ENCODE measurements at places on chromosomes 13 and 19.

DNA sequence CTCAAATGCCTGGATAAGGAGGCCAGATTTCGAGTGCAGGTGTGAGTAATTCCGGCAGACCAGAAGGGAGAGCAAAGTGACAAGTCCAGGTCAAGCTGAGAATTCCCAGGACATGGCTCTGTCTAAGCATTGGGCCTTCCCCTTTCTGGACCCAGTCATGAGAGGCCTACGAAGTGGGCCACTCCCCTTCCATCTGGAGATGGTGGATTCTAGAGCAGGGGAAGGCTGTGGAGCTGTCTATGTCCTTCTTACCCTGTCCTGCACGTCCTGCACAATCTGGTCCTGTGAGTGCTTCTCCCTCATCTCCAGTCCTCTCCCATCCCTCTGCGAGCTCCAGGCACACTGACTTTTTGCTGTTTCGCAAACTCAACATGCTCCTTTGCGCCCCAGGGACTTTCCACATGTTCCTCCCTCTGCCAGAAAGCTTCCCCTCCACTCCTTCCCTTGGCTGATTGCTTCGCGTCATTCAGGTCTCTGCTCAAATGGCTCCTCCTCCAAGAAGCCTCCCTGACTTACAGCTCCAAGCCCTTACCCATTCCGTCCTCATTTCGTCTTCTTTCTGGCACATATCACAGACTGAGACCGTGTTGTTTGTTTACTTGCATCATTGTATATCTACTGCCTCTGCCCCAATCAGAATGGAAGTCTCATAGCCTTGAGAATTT, 193.2 kb downstream of the URI1 start:
- DNase-seq = no peak

DNA sequence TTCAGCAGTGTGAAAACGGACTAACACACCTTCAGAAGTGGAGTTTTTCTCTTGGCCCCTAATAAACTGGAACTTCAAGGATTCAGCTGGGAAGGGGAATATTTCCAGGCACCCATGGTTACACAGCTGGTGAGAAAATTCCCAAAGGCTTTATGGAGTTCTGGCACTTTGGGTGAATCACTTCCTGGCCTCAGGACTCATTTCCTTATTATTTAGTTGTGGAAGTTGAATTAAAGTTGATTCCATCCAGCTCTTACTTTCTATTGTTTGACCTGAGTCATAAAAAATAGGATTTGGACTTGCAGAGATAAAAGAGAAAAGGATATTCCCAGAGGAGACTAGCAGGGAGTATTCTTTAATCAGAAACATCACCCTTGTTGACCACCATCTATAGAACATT, 882.1 kb downstream of the UQCRFS1 start:
- DNase-seq = no peak

- DNase-seq = no peak
Measured at GRCh38 chr13:76754414-76754813, 131.8 kb downstream of the KCTD12 start.

DNA sequence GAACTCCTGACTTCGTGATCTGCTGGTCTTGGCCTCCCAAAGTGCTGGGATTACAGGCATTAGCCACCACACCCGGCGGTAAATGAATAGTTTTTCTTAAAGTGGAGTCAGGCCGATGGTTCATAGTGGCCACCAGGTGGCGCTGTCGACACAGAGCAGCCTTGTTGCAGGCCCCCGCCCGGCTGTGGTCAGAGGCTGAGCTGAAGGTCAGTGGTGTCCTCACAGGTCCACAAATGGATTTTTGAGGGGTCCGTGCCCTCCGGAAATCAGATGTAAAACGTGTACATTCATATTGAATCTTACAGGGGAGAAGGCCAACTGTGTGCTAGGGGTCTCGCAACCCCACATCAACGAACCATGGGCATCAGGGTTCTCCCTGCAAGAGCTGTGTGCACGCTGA, 13.4 kb upstream of the WDR18 start:
- no peak for DNase-seq

DNA sequence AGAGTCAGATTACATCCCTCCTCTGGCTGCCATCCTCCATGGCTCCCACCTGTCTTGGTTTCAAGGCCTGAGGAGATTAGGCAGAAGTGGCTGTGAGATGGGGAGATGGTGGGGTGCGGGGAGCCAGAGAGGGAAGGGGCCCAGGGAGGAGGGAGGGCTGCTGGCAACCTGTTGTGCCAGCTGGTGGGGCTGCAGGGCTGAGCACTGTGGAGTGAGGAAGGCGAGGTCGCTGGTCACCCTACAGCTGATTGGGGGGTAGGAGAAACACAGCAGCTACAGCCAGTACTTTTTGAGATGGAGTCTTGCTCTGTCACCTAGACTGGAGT, 48.3 kb downstream of the CD320 start:
- no peak for DNase-seq

DNA sequence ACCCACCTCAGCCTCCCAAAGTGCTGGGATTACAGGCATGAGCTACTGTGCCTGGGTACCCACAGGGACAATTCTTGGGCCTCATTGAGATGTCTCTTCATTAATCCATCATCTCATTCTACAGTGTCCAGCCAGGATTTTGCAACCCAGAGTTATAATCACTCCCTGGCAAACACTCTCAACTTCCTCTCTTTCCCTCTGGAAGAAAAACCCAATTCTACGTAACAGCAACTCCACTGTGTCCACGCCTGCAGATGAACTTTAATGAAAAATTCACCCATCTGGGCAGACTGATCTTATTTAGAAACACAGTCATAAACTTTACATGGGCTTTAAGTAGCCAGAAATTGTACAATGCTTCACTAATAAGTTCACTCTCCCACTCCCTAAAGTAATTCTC, 90.1 kb upstream of the ABCC4 start:
- DNase-seq = no peak

DNA sequence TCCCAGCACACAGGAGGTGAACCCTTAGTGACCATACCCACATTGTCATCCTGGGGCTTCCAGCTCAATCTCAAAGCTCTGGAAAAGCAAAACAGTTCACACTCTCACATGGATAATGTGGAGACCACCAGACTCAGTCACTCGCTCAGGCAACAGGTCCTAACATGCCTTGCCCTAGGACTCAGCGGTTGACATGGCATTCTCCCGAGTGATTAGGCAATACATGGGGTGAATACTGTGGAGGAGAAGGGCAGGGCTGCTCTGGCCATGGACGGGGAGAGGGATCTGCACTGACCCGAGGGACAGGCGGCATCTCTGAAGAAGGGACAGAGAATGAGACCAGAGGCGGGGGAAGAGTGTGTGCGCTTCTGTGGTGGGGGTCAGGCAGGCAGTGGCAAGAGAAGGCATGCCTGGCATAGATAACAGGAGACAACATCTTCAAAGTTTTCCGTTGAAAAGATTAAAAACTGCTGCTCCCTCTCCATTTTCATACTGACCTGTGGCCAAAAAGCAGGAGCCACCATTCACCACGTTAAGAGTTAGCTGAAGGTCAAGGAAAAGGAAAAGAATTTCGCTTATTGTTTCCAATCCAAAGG, 44.5 kb upstream of the EPHX3 start:
- no peak for DNase-seq

- no peak for DNase-seq
Measured at GRCh38 chr13:99391781-99392469, 84.7 kb upstream of the GPR183 start.

DNA sequence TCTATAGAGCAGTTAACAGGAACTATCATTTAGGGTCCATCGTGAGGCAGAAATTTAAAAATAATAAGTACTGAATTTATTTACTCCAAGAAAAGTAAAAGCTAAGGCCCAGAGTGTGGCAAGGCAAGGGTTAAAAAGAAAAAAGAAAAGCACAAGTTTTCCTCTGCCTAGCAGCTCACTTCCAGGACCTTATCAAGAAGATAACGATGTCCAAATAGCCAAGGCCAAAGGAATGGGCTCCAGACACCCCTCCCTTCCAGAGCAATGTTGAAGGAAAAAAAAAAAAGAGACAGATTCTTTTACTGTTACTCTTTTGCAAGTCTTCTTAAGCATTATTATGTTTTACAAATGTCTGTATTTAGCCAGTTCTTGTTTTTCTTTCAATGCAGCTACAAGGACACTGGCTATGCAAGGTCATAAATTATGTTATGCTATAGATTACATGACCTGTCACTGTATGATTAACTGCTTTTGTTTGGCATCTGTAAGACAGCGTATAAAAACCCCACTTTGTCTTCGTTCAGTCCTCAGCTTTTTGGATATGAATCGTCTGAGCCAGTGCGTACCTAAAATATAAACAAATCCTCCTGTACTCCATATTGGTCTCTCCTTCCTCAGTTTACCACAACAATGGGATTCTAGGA, 2.9 kb upstream of the ZNF700 start:
- no peak for DNase-seq

DNA sequence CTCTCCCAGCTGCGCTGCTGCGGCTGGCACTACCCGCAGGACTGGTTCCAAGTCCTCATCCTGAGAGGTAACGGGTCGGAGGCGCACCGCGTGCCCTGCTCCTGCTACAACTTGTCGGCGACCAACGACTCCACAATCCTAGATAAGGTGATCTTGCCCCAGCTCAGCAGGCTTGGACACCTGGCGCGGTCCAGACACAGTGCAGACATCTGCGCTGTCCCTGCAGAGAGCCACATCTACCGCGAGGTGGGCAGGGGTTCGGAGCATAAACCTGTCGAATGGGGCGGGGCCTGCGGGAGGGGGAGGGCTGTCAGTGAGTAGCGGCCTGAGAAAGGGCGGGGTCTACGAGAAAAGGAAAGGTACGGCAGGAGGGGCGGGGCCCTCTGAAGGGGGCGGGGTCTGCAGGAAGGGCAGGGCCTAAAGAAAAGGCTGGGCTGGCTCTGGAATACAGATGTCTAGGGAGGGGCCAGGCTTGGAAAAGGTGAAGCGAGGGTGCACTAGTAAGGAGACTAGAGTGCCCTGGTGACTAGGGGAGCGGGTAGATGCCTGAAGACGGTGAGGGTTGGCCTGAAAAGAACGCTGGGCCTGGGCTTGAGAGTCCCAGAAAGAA, 3.6 kb downstream of the CD37 start:
- peak; percentile 30 for DNase-seq

DNA sequence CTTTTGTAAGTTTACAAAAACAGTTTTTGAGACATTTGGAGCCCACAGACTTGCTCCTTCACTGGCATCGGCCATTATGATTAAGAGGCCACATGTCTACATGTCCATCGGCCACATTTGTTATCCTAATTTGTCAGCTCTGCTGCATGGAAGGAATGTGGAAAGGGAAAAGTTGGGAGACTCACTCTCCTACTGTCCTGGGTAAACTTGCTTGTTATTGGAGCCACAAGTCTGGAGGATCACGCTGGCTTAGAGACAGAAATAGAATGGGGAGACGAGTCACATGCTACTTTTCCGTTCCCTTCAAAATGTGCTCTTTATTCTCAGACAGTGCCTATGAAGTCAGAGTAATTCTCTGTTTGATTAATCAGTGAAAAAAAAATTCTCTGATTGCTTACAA, 741.2 kb upstream of the PCDH9 start:
- DNase-seq = no peak

- no peak for DNase-seq
Measured at GRCh38 chr19:3360421-3361383, 5.7 kb upstream of the NFIC start.

GRCh38 chr13:109968876-109969577, 182.6 kb upstream of the IRS2 start:
- no peak for DNase-seq

DNA sequence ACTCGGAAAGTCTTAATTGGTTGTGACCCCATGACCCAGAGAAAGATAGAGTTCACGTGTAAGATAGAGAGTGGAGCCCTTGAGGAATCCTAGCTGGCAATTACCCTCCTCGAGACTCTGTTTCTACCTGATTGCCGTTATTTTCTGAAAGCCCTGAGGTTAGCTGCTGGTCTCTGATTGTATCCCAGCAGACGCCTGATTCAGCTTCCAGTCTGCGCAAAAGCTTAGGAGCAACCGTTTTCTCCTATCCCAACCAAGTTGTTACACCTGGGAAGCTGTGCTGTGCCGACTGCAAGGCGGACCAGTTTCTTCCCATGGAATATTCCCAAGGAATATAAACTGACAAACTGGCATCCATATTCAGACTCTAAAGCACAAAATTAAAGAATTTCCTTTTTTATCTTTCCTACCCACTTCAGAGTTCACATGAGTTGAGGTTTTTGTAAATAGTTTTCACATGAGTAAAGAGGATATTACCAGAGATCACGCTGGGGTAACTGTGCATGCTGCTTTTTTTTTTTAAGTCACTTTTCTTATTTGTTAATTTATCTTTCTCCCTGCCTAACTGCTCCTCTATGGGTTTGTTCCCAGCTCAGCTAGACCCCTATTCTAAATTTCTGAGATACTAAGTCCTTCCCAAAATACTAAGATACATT, 1.5 kb upstream of the TRPC4 start:
- DNase-seq = no peak

DNA sequence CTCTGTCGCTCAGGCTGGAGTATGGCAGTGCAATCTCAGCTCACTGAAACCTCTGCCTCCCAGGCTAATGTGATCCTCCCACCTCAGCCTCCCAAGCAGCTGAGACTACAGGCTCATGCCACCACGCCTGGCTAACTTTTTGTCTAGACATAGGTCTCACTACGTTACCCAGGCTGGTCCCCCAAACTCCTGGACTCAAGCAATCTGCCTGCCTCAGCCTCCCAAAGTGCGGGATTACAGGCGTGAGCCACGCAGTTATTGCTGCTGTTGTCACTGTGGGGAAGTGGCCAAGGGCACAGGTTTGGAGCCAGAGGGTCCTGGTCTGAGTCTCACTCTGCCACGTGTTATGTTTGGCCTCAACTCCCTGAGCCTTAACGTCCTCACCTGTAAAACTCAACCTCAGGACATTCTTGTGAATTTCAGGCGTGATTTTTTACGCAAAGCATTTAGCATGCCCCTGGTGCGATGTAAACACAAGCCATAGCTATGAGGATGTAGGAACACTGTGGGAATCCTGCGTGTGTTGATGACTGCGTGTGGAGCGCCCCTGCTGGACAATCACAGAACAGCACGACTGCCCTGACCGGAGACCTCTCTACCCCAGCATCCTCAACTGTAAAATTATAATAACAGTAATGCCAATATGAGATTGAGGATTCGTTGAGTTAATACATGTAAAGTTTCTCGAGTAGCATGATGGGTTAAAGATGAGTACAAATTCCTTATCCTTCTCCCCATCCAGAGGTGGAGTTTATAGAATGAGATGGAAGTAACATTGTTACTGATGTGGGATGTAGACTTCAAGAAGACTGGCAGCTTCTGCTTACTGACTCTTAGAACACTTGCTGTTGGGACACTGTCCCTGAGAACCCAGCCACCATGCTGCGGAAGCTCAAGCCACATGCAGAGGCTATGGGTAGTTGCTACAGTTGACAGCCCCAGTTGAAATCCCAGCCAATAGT, 41.8 kb upstream of the PNMA8B start:
- DNase-seq = peak; percentile 74

- no peak for DNase-seq
Measured at GRCh38 chr19:39746836-39747529, 9.2 kb upstream of the CLC start.

DNA sequence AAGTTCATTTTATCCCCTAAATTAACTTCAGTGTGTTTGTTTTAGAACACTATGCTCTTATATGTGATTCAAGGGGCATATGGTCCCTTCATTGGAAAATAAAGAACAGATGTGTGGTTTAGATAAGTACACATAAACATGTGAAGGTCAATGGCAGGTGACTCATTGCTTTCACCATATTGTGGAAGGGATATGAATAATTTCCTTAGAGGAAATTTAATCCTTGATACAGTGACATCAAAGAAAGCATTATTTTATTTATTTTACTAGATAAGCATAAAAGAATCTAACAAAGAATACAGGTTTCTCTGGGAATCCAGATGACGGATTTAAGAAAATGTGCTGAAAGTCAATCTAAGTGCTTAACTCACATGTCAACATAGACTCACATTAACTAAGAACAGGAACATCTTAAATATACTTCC, 373.5 kb downstream of the KCTD12 start:
- no peak for DNase-seq

All from neural crest cell (in vitro differentiated cells).